ENCODE measurements at places on chromosomes 4 and X. TPM values are rescaled to one million over a fixed set of nuclear protein-coding genes. Genes with fewer than 3 reads are reported as not detected.

The SYP gene
- total RNA-seq: not detected

The ADAM29 gene
- total RNA-seq: not detected

The TBC1D25 gene
- total RNA-seq: 7.9 TPM

The PCDH7 gene
- 27.8 TPM for total RNA-seq

The VEGFD gene
- not detected for total RNA-seq

The LRCH2 gene
- 21.7 TPM for total RNA-seq

Data from epithelial cell of alveolus of lung (primary cell).